Stimulated activated CD8-positive, alpha-beta memory T cell treated with anti-CD3 and anti-CD28 coated beads, Interleukin-12 subunit alpha, Interleukin-12 subunit beta, amount 100 ng/mL, for 4 hours (primary cell): ENCODE measurements at places on chromosomes 7 and 10.

- DNase-seq, result no peak
Measured at GRCh38 chr7:47812429-47813136, 135.7 kb downstream of the PKD1L1 start.

- no peak for DNase-seq
Measured at GRCh38 chr10:73791871-73792400, 6.5 kb downstream of the ZSWIM8 start.

- DNase-seq, result no peak
Measured at GRCh38 chr10:48271047-48271730, 3.3 kb downstream of the FRMPD2 start.

DNA sequence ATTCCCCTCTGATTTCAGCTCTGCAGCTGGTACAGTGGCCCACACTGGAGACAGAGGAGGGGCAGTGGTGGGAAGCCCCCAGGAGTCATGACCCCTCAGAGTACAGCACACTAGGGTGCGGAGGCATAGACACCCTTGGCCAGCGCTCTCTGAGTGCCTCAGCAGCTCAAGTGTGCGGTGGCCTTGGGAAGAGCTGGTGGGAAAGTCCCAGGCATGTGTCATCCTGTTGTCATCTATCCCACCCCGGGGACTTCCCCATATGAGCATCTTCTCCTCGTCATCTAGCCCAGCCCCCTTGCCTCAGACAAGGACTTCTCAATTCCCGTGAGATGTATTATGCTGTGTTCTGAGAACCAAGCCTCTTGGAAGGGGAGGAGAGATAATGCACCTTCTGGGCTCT lies 15.6 kb upstream of the PPIF start:
- peak; percentile 60 for DNase-seq

GRCh38 chr10:58746474-58747185 lies 234.0 kb downstream of the BICC1 start:
- DNase-seq, result no peak

- no peak for DNase-seq
Measured at GRCh38 chr7:133365917-133366316, 113.0 kb downstream of the EXOC4 start.

DNA sequence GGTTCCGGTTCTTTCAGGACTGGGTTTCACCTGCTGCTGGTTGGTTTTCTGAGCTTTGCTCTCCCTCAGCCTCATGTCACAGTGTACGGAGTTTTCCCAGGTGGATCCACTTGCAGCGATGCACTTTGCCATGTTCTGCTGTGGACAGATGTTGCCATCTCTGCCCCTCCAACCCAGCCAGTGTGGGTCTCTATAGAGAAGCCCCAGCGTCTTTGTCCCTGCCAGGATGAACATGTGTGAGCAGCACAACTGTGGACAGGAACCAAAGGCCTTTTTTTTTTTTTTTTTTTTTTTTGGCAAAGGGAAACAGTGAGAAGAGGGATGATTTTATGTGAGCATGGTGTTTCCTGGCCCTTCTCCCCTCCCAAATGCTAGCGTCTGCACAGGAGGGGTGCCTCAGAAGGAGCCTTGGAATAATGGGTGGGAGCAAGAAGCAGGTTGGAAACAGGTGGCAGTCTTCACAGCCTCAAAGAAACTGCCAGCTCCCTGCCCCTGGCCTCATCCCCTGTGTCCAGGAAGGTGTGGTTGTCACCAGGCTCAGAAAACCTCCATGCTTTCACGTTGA lies 106.5 kb downstream of the RPS24 start:
- no peak for DNase-seq

DNA sequence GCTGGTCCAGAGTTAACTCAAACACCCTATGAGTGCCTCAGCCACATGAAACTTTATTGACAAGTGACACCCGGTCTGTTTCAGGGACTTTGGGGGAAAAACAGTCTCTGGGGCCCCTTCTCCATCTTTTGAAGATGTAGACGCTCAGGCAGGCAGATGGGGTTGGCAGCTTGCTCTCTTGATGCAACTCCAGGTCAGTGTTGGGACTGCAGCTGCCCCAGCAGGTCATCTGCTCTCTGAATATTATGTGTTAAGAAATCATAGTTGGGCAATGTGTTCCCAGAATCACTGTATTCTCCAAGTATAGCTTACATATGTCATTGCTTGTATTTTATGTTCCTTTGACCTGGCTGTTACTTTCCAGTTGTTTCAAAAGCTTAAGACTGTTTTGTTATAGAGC lies 544.9 kb upstream of the MGMT start:
- DNase-seq, result no peak

DNA sequence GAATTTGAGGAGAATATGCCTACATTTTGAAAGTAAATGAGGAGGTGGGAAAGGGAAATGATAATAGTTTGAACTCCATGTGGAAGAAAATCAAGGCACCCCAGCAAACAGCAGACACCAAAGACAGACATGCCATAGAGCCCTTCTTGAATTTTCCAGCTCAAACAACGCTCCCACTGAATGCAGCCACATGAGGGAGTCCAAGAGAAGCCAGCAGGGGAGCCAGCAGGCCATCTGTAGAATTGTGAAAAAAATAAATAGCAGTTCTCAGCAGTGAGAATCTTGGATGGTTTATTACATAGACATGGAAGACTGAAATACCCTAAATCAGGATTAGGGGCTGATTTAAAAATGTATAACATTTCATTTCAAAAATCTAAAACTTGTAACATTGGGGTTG lies 1567.3 kb upstream of the LRRTM3 start:
- no peak for DNase-seq

DNA sequence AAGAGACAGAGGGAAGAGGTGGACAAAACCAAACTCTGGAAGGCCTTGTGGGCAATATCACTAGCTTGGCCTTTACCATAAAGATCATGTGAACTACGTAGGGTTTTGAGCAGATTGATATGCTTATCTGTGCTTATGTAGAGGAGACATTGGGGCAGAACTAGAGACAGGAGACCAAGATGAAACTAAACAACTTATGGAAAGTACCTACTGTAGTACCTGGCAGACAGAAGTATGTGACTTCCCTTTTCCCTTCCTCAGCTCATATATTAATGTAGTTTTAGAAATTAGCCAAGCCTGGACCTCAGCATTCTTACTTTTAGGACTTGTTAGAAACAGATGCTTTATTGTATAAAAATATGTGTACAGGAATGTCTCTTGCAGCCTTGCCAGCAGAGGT lies 14.0 kb upstream of the IL6 start:
- DNase-seq, result no peak

GRCh38 chr7:128865996-128866877 lies 3.6 kb downstream of the ATP6V1F start:
- DNase-seq, result no peak

- no peak for DNase-seq
Measured at GRCh38 chr7:979886-980571, 3.0 kb upstream of the CYP2W1 start.

GRCh38 chr7:95596198-95597063 lies at the start of gene PDK4:
PDK4 (minus strand) TSS chr7:95596516; CDS start chr7:95596293, 223 bp downstream.
- DNase-seq, result no peak

GRCh38 chr10:119045561-119045960 lies 16.0 kb downstream of the NANOS1 start:
- DNase-seq, result no peak

GRCh38 chr7:1926908-1927306 lies 256.8 kb downstream of the ELFN1 start:
- DNase-seq, result no peak

DNA sequence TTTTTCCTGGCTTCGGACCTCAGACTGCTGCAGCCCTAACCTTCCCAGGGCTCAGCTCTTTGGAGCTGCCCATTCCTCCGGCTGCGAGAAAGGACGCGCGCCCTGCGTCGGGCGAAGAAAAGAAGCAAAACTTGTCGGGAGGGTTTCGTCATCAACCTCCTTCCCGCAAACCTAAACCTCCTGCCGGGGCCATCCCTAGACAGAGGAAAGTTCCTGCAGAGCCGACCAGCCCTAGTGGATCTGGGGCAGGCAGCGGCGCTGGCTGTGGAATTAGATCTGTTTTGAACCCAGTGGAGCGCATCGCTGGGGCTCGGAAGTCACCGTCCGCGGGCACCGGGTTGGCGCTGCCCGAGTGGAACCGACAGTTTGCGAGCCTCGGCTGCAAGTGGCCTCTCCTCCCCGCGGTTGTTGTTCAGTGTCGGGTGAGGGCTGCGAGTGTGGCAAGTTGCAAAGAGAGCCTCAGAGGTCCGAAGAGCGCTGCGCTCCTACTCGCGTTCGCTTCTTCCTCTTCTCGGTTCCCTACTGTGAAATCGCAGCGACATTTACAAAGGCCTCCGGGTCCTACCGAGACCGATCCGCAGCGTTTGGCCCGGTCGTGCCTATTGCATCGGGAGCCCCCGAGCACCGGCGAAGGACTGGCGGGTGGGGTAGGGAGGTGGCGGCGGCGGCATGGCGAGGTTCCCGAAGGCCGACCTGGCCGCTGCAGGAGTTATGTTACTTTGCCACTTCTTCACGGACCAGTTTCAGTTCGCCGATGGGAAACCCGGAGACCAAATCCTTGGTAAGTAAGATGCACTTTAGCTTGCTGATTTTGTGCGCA lies at the start of gene PLXDC2:
TSS of gene PLXDC2 (plus strand) at position 22 of the 820 bp plus-strand sequence.
- DNase-seq, result no peak

- DNase-seq, result no peak
Measured at GRCh38 chr7:96718107-96719003, 8.7 kb upstream of the SEM1 start.

GRCh38 chr7:10677668-10678232 lies 295.9 kb upstream of the PHF14 start:
- DNase-seq, result no peak

DNA sequence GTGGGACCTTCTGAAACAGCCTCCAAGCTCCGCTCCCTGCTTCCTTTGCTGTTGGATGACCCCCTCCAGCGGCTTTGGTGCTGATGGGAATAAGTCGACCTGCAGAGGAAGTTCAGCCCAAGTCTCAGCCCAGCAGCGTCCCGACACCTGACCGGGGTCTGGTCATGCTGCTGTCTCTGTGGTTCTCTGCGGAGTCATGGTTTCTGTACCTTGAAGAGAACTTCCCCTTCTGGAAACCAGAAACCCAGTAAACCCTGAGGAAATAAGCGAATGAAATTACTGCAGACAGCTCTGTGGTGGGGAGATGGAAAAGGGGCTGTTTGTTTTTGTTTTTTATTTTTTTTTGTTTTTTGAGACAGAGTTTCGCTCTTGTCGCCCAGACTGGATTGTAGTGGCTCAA lies 18.3 kb upstream of the ZNF12 start:
- no peak for DNase-seq

DNA sequence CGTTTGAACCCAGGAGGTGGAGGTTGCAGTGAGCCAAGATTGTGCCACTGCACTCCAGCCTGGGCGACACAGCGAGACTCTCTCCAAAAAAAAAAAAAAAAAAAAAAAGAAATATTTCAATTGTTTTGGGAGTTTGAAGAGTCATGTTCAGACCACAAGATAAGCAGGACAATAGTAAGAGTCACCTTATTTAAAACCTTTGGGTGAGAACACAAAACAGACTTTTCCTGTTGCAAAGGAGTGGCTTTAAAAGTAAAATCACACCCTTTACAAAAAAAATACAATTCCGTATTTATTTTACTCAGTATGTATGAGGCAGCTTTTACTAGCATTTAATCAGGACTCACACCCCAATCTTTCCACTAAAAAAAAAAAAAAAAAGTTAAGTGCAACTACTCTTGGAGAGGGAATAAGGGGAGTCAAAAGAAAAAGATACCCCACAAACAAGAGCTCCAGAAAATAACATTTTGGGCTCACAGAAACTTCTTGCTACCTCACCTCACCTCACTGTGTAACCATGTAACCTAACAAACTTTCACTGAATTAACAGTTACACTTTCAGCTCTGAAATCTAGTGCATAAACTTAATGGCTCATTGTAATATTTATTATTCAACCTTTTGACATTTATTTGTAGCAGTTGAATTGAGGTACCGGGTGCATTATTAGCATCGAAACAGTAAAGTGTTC lies 11.2 kb downstream of the SKIDA1 start:
- DNase-seq, result no peak

DNA sequence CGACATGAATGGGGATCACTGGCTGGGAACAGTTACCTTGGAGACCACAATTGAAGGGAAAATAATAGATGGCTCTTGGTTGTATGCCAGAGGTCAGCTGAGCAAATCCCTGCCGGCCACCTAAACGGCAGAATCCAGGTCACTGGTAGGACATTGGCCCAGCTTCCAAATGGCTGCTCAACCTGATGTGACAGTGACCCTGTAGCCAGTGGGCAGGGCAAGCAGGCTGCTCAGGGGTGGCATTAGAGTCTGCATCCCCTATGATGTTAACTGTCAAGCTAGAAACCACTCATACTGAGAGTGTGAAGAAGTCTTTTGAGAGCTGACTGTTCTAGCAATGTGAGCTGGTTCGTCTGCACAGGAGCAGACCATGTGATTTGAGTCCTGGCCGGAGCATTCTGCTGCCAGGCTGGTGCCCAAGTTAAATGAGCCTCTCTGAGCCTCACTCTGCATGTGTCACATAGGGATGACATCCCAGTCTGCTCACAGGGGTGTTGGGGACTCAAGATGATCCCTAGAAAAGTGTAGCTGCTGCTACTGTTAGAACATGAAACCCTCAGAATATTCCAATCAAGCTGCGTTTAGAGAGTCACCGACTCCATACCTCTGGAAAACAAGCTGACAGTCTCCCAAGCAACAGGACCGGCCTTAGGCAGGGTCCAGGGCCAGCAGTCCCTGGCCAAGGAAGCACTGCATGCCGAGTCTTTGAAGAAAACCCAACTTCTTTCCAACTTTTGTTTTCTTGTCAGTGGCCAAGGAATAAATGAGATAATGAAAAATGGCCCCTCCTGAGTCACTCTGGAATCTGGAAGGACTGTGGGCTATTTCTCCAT lies 69.7 kb downstream of the VWA2 start:
- DNase-seq, result no peak

GRCh38 chr10:78146200-78146599 lies 112.5 kb downstream of the RPS24 start:
- no peak for DNase-seq

DNA sequence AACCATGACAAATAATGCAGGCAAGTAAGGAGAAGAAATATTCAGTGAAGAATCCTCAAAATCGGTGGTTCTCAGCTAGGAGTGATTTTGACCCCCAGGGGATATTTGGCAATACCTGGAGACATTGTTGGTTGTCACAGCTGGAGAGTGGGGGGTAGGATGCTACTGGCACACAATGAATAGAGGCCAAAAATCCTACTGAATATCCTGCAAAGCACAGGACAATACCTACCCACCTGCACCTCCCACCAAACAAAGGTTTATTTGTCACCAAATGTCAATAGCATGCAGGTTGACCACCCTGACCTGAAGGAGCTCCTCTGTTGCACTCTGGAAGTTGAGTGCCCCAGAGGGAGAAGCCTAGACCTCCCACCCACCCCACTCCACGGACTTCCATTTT lies 1028.6 kb downstream of the CNTNAP2 start:
- no peak for DNase-seq

DNA sequence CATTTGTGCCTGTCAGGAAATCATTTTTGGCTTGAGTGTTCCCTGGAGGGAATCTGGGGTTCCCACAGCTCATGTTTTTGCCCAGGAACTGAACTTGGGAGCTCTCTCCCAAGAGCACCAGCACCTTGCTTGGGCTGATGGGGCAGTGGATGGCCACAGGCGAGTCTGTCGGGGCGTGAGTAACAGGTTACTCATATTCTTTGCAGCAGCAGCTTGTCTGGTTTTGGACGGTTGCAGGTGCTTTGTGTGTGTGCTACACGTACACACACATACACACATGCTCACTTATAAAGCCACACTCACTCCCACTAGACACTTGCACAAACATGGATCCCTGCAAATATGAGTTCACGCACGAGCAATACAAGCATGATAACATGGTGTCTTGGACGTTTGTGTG lies 2.9 kb upstream of the PALD1 start:
- DNase-seq, result no peak

- no peak for DNase-seq
Measured at GRCh38 chr7:77399816-77400215, 16.3 kb downstream of the GSAP start.
